ENCODE measurements at places on chromosomes 7 and 10.

DNA sequence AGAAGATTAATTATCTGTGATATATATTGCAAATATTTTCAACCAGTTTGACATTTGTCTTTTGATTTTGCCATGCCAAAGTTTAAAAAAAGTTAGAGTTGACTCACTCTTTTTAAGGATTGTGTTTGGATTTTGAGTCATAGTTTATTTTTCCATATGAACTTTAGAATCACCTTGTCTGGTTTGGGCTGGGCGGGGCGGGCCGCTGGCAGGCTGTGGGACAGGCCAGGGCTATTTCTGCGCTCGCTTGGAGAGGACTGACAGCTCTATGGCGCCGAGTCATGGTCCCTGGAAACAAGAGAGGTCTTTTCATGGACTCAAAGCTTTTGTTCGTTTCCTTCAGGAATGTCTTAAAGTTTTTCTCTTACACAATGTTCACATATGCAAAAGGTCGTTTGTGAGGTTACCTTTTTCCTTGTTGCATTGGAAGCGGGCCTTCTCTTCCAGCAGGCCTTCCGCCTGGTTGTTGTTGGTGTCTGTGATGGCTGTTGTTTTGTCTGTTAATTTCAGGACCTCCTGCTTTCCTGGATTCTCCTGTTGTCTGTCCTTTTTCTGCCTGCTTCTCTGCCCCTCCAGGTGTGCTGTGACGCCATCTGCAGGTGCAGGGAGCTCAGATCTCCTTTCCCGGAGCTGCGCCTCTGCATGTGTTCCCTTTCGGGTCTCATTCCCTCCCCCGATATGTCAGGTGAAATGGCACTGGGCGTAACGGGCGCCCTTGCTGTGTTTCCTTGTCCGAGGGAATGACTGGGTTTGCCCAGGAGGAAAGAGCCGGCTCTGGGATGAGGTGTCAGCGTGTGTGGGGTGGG lies 53.8 kb downstream of the INPP5A start:
- DNase-seq, result peak; percentile 91

DNA sequence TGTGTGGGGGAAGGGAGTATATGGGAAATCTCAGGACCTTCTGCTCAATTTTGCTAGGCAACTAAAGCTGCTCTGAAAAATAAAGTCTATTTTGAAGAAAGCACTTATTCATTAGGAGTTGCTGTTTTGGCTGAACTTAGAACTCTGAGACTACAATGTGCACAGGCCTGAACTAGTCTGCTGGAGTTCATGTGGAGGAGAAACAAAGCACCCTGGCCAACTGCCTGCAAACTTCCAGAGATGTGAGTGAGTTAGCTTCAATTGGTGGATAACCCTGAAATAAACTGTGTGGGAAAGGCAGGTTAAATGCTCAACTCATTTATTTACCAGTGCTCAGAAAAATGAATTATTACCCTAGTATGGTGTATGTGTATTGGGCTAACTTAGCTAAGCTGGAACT lies 17.3 kb upstream of the FAM241B start:
- peak; percentile 17 for DNase-seq

DNA sequence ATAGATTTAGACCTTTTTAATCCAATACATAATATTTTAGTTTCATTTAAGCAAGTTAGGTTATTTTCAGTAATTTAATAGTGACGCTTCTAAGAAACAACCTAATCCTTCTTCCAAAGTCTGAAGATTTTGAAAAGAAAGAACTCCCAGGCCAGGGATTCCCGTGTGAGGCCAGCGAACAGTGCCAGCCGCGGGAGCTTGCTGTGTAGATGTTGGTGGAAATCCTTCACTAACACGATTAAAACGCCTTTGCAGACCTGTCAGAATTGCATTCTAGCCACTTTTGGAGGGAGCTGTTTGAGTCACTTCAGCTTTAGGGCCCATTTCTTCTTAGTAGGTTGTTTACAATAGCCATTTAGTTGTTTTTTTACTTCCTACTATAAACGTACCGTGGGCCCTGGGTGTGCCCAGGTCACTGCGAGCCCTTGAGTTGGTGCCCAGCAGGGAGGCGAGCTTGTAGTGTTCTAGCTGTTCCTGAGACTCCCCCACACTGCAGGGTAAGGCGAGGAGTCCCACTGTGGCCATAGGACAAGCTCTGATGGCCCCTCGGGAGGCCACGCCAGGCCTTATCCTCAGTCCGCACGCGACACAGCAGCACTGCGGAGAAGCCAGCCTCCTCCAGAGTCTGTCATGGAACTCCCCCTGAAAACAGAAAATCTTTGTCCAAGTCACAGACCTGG lies 32.3 kb downstream of the PPP2R2D start:
- DNase-seq, result no peak

DNA sequence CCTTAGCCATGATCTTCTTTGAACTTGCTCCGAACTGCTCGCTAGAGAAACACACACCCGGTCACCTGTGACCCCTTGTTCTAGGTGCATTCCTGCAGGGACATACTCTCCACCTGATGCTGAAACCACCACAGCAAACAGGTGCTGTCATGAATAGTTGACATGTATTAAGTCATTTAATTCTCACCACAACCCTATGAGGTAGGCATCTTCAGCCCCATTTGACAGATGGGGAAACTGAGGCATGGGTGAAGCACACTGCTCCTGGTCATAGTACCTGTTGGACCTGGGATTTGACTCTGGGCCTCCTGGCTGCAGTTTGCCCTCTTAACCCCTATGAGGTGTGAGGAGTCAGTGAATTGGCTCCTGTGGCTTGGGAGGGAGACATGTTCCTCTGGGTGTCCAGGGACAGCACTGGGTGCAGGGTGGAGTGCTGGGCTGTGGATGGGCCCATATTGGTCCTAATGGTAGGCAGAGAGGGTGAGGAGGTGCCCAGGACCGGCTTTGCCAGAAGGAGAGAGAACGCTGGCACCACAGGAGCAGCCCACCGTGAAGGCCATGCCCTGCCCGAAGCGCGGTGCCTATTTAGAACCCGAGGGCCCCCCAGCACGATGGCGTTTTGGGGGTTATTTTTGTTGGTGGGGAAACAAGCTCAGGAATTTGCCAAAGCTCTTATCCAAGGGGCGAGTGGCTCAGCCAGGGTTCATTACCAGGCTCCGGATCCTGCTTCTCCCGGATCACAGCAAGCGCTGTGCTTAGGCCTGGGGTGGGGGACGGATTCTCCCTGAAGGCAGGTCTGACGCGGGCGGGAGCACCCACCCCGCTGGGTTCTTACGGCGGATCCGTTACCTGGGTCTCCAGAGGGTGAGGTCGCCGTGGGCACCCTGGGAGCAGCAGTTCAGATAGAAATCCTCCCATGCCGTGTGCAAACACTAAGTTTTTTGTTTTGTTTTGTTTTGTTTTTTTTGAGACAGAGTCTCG lies 52.3 kb downstream of the GLRX3 start:
- no peak for DNase-seq

DNA sequence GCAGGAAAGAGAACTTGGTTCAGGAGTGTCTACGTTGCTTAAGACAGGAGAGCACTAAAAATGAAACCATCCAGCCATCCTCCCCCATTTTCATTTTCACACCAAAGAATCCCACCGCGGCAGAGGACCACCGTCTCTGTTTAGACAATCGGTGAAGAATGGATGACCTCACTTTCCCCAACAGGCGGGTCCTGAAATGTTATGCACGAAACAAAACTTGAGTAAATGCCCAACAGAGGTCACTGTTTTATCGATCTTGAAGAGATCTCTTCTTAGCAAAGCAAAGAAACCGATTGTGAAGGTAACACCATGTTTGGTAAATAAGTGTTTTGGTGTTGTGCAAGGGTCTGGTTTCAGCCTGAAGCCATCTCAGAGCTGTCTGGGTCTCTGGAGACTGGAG lies 1.4 kb upstream of the IL6 start:
- DNase-seq, result no peak

DNA sequence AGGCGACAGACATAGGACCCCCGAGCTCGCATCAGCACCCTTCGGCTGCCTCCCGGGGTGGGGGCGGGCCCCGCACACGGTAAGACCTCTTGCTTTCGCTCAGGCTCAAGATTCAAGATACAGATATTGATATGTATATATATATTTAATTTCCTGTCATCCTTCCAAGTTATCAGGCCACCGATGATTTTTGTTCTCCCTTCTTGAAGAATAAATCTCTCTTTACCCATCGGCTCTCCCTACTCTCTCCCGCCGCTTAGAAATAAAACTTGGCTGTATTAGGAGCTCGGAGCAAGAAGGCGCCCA lies 603 bp downstream of the ADRA2A start:
- no peak for DNase-seq
